ENCODE measurements at places on chromosomes 16 and 17. TPM values are rescaled to one million over a fixed set of nuclear protein-coding genes. Genes with fewer than 3 reads are reported as not detected.

Gene HSD11B2
- 6.5 TPM for total RNA-seq

Gene CXCL16
- 1.8 TPM for total RNA-seq

Gene WFDC1
- 7.6 TPM for total RNA-seq

Gene KRT12
- not detected for total RNA-seq
